Pulmonary artery endothelial cell (primary cell): ENCODE measurements at places on chromosomes 12 and 14. TPM values are rescaled to one million over a fixed set of nuclear protein-coding genes. Genes with fewer than 3 reads are reported as not detected.

DNA sequence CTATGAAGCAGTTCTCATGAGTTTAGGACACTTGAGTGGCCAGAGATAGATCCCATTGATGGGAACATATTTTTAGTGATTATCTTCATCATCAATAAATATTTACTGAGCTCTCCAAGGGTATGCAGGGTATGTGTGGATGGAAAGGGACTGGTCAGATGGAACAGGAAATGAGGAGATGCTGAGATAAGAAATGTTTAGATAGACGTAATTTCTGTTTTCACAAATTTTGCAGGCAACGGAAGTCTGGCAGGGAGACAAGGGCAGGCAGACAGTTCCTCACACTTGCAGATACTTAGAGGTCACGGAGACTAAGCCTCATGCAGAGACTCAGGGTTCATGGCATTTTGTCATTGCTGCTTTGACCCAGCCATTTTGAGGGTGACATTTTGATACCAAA is 24.3 kb downstream of the BCL2L14 start:
- peak; percentile 39 for DNase-seq

DNA sequence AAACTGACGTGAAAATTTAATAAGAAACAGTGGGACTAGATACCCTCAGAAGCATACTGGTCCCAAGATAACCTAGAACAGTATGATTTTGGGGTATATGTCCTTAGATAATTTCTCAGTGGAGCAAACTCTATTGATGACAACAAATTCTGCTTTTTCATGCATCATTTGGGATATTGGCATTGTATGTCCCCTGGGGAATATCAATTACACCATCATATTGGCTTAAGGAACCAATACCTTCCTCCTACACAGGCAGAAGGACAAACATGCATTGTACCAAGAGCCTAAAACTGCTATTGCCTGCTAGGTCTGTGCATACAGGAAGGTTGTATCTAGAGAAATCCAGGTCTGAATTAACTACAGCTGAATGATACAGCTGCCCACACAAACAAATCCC is 17.6 kb upstream of the CDH24 start:
- DNase-seq: no peak

DNA sequence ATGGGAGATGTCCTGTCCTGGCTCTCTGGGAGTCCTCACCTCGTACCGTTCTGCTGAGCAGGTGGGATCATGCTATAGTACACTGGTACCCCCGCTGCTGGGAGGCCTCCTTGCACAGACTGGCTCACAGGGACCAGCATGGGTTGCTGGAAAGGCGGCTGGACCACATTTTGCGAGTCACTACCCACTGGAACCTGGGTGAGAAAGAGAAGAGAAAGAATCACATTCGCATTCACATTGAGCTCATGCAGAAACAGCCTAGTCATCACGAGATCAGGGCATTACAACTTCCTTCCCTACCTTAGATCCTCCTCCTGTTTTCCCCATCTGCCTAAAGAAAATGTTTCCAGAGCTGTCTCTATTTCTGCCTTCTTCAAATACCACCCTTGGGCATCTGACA is 17.3 kb upstream of the STAC3 start:
- DNase-seq: no peak

Gene CFAP54
- total RNA-seq: 10.0 and 26.2 TPM in 2 replicates
